ENCODE measurements at places on chromosomes 13 and 19. TPM values are rescaled to one million over a fixed set of nuclear protein-coding genes. Genes with fewer than 3 reads are reported as not detected.
A peak's percentile ranks its signal among the peaks of the same experiment; 100 is the strongest.

- no peak overlapping the region for H3K27ac ChIP-seq
- no peaks in the 10 kb centered on the region for H3K27me3 ChIP-seq
- DNase-seq, result no peak
Observed at GRCh38 chr13:31168166-31168565, 6.5 kb upstream of the HSPH1 start.

- no peaks in the 10 kb centered on the region for H3K4me1 ChIP-seq
- H3K4me3 ChIP-seq, result no peak overlapping the region
- H3K27me3 ChIP-seq, result no peaks in the 10 kb centered on the region
- no peak for DNase-seq
- H3K36me3 ChIP-seq, result peaks cover 51% of the 10 kb centered on the region
Observed at GRCh38 chr19:1009041-1009980, 9.1 kb downstream of the GRIN3B start.

- no peaks in the 10 kb centered on the region for H3K36me3 ChIP-seq
- H3K27ac ChIP-seq, result no peak overlapping the region
- no peak for DNase-seq
- H3K4me3 ChIP-seq, result no peak overlapping the region
- no peaks in the 10 kb centered on the region for H3K4me1 ChIP-seq
- H3K27me3 ChIP-seq, result no peaks in the 10 kb centered on the region
Observed at GRCh38 chr13:40026741-40027140, 371.3 kb downstream of the COG6 start.

DNA sequence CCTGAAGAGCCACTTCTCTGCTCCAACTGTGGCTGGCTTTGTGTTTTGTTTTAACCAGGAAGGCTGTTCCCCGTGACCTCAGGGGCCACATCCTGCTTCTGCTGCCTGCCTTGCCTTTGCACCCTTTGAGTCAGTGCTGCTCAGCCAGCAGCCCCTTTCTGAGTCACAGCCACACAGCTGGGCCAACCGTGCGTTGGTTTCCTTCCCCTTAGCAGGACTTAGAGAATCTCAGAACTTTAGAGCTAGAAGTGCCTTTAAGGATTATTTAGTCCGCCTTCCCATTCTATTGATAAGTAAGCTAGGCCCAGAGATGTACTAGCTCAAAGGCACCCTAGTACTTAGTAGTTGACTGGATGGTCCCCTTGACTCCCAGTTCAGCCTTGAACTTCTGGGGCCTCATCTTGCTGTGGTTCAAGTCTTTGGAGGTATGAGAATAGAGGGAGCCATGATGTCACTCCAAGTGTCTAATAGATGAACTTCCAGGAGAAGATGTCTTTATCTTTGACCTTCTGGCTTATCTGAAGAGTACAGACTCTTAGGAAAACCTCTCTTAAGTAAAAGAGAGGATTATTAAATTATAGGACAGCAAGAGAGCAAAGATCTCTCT is 8.0 kb downstream of the RGCC start:
- peaks cover 39% of the 10 kb centered on the region for H3K4me1 ChIP-seq
- H3K27ac ChIP-seq, result peak overlapping the region; percentile 92
- H3K4me3 ChIP-seq, result peak overlapping the region; percentile 71
- H3K36me3 ChIP-seq, result peaks cover 85% of the 10 kb centered on the region
- H3K27me3 ChIP-seq, result no peaks in the 10 kb centered on the region

DNA sequence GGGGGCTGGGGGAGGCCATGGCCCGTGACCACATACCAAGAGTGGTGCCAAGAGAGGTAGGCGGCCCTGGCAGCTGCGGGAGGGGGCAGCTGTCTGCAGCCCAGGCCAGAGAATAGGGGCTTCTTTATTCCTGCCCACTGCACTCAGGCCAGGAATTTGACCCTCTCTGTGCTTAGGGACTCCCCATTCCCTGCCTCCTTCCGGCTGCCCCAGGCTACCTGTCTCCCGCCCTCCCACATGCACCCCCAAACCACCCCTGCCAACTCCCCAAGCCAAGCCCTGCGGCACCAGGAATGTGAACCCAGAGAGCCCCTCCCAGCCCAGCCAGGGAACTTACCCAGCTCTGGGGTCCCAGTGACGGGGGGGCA is 687 bp downstream of the PLEKHA4 start:
- DNase-seq, result no peak
- H3K4me3 ChIP-seq, result peak overlapping the region; percentile 38
- no peaks in the 10 kb centered on the region for H3K27me3 ChIP-seq
- peak overlapping the region; percentile 73 for H3K27ac ChIP-seq

DNA sequence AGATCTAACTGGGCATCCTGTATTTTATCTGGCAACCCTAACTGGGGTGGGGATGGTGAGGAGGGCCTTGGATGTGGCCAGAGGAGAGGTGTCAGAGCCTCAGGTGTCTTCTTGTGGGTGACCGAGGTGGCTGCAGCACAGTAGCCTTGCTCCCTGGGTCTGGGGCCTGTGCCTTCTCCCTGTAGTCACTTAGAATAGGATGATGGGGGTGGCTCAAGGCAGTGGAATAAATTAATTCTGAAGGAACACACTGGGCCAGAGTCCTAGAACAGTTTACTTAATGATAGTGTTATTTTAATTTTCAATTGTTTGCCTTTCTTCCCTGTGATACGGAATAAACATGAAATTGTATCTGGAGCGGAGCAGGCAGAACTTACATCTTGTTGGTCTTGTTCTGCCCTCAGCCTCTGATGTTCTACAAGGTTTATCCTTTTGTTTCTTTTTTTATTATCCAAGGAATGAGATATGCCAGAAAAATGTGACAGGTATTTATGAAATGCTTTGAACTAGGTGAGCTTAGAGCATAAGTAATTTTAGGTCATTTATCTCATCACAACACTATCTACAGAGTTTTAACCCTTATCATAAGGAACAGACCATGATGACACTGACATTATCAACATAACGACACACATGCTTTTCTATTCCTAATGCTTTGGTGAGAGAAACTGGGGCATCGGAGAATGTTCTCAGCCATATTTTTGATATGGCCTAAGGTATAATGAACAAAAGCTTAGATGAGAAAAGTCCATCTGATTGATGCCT is 51.4 kb downstream of the LRCH1 start:
- no peak for DNase-seq
- H3K4me3 ChIP-seq, result no peak overlapping the region
- no peaks in the 10 kb centered on the region for H3K36me3 ChIP-seq
- H3K27me3 ChIP-seq, result no peaks in the 10 kb centered on the region
- H3K27ac ChIP-seq, result peak overlapping the region; percentile 45
- peaks cover 57% of the 10 kb centered on the region for H3K4me1 ChIP-seq

DNA sequence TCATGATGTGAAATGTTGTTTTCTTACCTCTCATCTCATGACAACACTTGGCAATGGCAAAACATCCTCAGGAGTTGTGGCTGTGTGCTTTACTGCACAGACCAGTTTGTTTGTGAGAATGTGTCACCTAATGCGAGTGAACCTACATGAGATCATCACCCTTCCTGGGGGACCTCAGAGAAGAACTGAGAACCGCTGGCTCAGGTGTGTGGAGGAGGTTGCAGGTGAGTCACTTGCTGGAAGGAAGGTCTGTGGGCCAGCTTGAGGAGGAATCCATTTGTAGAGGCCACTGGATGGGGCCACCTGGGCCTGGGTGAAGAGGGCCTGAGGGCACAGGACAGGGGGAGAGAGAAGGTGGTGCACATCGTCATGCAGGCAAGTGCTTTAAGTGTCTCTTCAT is 3.0 kb upstream of the CEACAM1 start:
- H3K27me3 ChIP-seq, result no peaks in the 10 kb centered on the region
- H3K36me3 ChIP-seq, result no peaks in the 10 kb centered on the region
- DNase-seq, result no peak
- peaks cover 17% of the 10 kb centered on the region for H3K4me1 ChIP-seq
- H3K4me3 ChIP-seq, result no peak overlapping the region

DNA sequence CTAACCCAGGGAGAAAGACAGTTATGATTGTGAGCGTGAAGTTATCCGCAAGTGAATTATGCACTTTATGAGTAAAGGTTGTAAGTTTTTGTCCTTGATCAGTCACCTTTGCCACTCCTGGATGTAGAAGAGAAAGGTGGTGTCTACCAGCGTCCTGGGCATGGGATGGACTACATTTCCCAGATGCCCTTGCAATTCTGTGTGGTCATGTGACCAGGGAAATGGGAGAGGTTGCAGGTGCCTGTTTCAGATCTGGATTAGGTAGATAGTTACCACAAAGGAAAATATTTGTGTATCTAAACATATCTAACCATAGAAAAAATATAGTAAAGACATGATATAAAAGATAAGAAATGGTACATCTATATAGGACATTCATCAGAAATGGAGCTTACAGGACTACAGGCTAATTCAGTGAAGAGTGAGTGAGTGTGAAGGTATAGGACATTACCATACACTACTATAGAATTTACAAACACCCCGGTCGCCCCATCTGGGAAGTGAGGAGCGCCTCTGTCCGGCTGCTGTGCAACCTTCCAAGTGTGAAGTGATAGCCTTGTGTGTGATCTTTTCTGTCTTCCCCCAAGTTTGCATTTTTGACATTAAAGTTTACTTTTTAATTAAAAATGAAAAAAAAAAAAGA is 51.6 kb upstream of the CACNA1A start:
- DNase-seq, result no peak
- peaks cover 12% of the 10 kb centered on the region for H3K27me3 ChIP-seq
- no peaks in the 10 kb centered on the region for H3K36me3 ChIP-seq
- no peak overlapping the region for H3K4me3 ChIP-seq
- H3K27ac ChIP-seq, result no peak overlapping the region

- H3K27ac ChIP-seq, result no peak overlapping the region
- DNase-seq, result no peak
- no peaks in the 10 kb centered on the region for H3K36me3 ChIP-seq
- H3K4me1 ChIP-seq, result no peaks in the 10 kb centered on the region
- H3K4me3 ChIP-seq, result no peak overlapping the region
- H3K27me3 ChIP-seq, result no peaks in the 10 kb centered on the region
Observed at GRCh38 chr13:97414392-97414791, 19.6 kb upstream of the RAP2A start.

GRCh38 chr19:31338069-31338776 is 11.0 kb downstream of the TSHZ3 start:
- H3K36me3 ChIP-seq, result no peaks in the 10 kb centered on the region
- peak overlapping the region; percentile 55 for H3K27ac ChIP-seq
- DNase-seq, result no peak
- no peaks in the 10 kb centered on the region for H3K27me3 ChIP-seq
- no peak overlapping the region for H3K4me3 ChIP-seq

- no peaks in the 10 kb centered on the region for H3K27me3 ChIP-seq
- H3K27ac ChIP-seq, result no peak overlapping the region
- no peaks in the 10 kb centered on the region for H3K36me3 ChIP-seq
- H3K4me3 ChIP-seq, result no peak overlapping the region
- DNase-seq, result no peak
- peaks cover 16% of the 10 kb centered on the region for H3K4me1 ChIP-seq
Observed at GRCh38 chr13:49315756-49316482, 68.2 kb downstream of the CDADC1 start.

DNA sequence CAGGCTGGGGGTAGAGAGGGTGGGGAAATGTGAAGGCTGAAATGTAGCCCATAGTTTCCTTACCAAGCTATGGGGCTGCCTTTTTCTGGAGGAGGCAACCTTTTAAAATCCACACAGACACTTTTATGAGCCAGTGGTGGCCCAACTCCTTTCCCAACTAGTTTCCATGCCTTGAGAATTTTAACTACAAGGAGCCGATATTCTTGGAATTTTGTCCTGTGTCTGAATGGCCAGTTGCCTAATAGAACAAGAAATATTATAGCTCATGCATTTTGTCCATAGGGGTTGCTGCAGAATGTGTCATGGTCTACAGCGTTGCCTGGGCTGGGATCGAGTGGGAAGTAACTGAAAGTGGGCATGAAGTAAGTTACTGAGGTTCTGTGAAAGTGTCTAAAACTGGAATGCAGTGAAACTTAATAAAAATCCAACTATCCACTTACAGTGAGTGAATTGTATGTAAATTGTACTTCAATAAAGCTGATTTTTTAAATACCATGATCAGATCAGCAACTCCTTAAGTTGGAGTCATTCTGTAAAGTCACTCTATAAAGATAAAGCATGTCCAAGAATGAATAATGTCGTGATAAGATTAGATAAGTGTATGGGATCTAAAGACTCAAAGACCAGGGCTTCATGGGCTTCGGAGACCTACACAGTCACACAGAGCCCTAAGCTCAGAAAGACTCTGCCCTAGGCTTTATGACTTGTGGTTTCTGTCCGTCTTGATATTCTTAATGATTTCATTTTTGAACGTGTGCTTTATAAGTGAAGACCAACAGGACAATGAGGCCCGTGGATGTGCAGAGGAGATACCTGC is 122.6 kb upstream of the FNDC3A start:
- DNase-seq, result no peak
- H3K27ac ChIP-seq, result no peak overlapping the region
- no peaks in the 10 kb centered on the region for H3K36me3 ChIP-seq
- H3K4me3 ChIP-seq, result no peak overlapping the region

GRCh38 chr13:31909864-31910551 is 121.6 kb upstream of the FRY start:
- no peak for DNase-seq
- peaks cover 18% of the 10 kb centered on the region for H3K4me1 ChIP-seq
- H3K27ac ChIP-seq, result peak overlapping the region; percentile 21
- no peaks in the 10 kb centered on the region for H3K36me3 ChIP-seq

DNA sequence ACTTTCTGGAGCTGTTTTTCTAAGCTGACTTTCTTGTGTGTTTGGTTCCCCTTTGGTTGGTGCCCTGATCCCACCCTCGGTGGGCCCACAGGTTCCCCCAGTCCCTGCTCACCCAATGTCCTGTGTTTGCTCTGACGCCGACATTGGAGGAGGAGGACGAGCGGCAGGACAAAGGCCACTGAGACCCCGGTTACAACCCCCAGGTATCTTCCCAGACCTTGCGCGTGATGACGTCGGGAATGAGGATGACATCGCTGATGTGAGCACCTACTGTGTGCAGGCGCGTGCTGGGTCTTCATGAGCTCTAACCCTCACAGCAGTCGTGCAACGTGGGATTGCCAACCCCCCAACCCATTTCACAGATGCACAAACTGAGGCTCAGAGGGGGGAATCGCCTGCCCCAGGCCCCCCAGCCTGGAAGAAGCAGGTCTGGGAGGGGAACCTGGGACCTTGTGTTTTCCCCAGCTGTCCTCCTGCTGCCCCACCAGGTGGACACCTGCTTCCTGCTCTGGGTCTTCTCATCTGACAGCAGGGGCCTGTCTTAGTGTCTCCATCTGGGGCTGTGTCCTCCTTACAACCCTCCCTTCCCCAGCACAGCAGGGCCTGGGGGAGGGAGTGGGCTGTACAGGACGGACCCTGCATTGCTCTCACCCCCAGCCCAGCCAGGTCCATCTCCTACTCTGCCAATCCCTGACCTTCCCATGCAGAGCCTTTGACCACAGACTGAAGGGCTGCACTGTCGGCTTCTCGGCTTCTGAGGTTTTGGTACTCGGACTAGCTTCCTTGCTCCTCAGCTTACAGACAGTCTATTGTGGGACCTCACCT is 4.7 kb upstream of the LILRA6 start:
- no peaks in the 10 kb centered on the region for H3K36me3 ChIP-seq
- DNase-seq, result no peak
- peak overlapping the region; percentile 7 for H3K27ac ChIP-seq

- no peak for DNase-seq
- no peak overlapping the region for H3K27ac ChIP-seq
- H3K27me3 ChIP-seq, result no peaks in the 10 kb centered on the region
- H3K4me3 ChIP-seq, result no peak overlapping the region
Observed at GRCh38 chr13:21771075-21771474, 100.2 kb downstream of the FGF9 start.

The PRRG2 gene
- 10.1 TPM for total RNA-seq

The LILRB1 gene
- 23.6 TPM for total RNA-seq

The ZNF506 gene
- 22.1 TPM for total RNA-seq

The FBXL12 gene
- 21.5 TPM for total RNA-seq

The AMER2 gene
- total RNA-seq, result not detected

The PROZ gene
- total RNA-seq, result not detected
